ENCODE measurements at places on chromosomes 1 and 21.

DNA sequence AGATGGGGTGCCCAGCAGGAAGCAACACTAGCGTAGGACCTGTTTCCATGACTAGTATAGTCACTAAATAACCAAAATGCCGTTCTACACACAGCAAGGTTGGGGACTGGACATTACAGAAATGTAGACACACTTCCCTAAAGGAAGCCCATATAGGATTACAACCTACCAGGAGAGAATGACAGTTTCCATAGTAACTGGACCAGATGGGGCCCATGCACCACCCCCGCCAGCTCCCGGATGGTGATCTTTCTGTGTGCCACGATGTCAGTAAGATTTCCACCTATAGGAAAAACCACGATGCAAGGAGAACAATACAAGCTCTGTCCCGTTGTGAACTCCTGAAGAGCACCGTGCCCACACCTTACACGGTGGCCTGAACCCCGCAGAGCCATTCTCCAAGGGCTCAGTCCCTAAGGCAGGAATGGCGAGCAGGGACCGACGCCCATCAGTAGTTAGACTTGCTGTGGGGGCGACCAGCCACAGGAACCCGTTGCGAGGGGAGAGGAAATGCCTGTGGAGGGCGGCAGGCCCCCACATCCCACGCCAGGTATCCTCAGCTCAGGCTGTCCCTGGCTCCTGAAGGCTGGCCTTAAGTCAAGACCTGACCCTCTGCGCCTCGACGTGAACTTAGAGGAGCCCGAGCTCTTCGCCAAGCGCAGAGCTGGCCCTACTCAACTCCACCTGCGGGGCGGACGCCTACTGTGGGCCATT, 13.6 kb upstream of the CEP85 start:
- H3K27ac ChIP-seq, result no peak overlapping the region
- peaks cover 9% of the 10 kb centered on the region for H3K27me3 ChIP-seq
- no peak for DNase-seq
- H3K36me3 ChIP-seq, result no peaks in the 10 kb centered on the region
- no peaks in the 10 kb centered on the region for H3K4me1 ChIP-seq
- H3K4me3 ChIP-seq, result no peak overlapping the region

DNA sequence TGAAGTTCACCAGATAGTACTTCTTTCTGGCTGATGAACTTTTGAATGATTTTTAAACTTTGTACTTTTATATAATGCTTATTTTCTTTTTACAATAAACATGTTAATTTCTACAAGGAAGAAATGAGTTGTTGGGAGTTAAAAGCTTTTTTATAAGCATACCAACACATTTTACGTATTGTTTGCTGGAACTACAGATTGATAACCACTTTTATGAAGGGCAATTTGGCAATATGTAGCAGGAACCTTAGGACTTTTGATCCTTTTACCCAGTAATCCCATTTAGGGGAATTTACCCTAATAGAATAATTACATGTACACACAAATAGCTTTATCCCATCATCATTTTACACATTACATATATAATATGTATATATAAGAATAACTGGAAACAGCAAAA, 16.3 kb downstream of the PRPF38A start:
- no peaks in the 10 kb centered on the region for H3K27me3 ChIP-seq
- H3K36me3 ChIP-seq, result peaks cover 24% of the 10 kb centered on the region
- no peak for DNase-seq

DNA sequence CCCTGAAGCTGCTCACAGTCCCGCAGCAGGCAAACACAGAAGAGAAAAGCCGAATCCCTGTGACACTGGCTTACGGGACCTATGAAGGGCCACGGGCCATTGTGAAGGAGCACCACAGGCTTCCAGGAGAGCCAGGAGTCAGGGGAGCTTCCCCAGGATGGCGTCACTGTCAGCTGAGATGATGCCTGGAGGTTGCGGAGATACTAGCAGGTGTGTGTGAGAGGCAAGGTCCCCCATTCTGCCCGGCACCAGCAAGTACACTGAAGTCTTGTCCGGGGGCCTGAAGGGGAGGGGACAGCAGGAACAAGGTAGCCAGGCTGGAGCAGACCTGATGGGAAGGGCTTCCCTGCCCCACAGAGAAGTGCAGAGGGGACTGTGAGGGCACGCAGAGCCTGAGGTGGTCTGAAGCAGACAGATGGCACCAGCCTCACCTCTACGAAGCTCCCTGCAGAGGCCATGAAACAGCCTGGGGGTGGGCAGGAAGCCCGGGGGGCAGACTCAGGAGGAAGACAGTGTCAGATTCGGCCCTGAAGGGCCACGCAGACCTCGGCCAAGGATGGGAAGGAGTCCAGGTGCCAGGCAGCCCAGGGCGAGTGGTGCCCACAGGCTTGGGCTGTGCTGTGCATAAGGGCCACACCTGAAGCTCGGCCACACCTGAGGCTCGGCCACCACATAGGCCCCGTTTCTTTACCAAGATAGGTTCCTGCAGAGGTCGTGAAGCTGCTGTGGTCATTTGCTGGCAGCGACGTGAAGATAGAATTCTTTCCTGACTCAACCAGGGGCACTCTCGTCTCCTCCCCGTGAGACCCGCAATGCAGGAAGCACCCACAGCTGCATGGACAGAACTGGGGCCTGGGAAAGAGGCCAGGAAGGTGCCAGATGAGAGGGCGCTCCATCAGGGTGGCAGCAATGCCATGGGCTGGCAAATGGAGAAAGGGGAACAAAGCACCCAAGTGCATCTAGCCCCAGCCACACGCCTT, 10.1 kb downstream of the TCP10L start:
- DNase-seq, result no peak
- H3K27ac ChIP-seq, result no peak overlapping the region
- no peak overlapping the region for H3K4me3 ChIP-seq

GRCh38 chr21:17631195-17631594, 18.5 kb upstream of the BTG3 start:
- no peak overlapping the region for H3K27ac ChIP-seq
- H3K4me3 ChIP-seq, result no peak overlapping the region
- peaks cover 2% of the 10 kb centered on the region for H3K27me3 ChIP-seq
- H3K4me1 ChIP-seq, result peaks cover 3% of the 10 kb centered on the region
- H3K36me3 ChIP-seq, result no peaks in the 10 kb centered on the region

DNA sequence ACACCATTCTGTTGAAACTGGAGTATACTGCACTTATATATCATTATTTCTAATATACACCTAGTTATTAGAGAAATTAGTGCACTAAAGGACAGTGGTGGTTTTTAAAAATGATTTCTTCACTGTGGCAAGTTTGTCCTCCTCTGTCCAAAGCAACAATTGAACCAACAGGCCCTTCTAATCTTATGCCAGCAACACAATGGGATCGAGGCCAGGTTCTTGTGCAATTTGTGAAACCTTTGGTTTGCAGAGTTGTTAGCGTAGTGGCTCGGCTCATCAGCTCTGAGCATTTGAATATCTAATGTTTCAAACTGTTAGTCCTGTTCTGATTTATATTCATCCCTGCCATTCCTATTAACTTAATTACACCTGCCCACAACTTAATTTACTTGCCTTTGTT, 9.9 kb upstream of the LRRC39 start:
- no peak for DNase-seq
- H3K27ac ChIP-seq, result no peak overlapping the region
- peaks cover 10% of the 10 kb centered on the region for H3K4me1 ChIP-seq
- peaks cover 10% of the 10 kb centered on the region for H3K36me3 ChIP-seq

- no peak for DNase-seq
- no peaks in the 10 kb centered on the region for H3K27me3 ChIP-seq
- H3K36me3 ChIP-seq, result peaks cover 1% of the 10 kb centered on the region
- H3K27ac ChIP-seq, result no peak overlapping the region
Measured at GRCh38 chr1:84688463-84689061, 1.7 kb downstream of the SSX2IP start.

- H3K4me1 ChIP-seq, result peaks cover 47% of the 10 kb centered on the region
- H3K36me3 ChIP-seq, result peaks cover 25% of the 10 kb centered on the region
- no peak for DNase-seq
- H3K27ac ChIP-seq, result peak overlapping the region; percentile 100
Measured at GRCh38 chr1:234607109-234608024, 2.6 kb downstream of the IRF2BP2 start.

- H3K4me1 ChIP-seq, result peaks cover 2% of the 10 kb centered on the region
- no peak for DNase-seq
- no peak overlapping the region for H3K4me3 ChIP-seq
Measured at GRCh38 chr1:154483941-154484803, 17.8 kb upstream of the TDRD10 start.

GRCh38 chr1:39679821-39680220, 7.9 kb upstream of the NT5C1A start:
- no peaks in the 10 kb centered on the region for H3K4me1 ChIP-seq
- H3K4me3 ChIP-seq, result no peak overlapping the region
- no peak for DNase-seq
- peaks cover 10% of the 10 kb centered on the region for H3K27me3 ChIP-seq
- peaks cover 2% of the 10 kb centered on the region for H3K36me3 ChIP-seq
- H3K27ac ChIP-seq, result no peak overlapping the region

- peak overlapping the region; percentile 74 for H3K4me3 ChIP-seq
- peaks cover 43% of the 10 kb centered on the region for H3K4me1 ChIP-seq
- H3K36me3 ChIP-seq, result peaks cover 16% of the 10 kb centered on the region
- DNase-seq, result no peak
- H3K27me3 ChIP-seq, result no peaks in the 10 kb centered on the region
Measured at GRCh38 chr21:17784180-17784598, 35.0 kb downstream of the C21orf91 start.

DNA sequence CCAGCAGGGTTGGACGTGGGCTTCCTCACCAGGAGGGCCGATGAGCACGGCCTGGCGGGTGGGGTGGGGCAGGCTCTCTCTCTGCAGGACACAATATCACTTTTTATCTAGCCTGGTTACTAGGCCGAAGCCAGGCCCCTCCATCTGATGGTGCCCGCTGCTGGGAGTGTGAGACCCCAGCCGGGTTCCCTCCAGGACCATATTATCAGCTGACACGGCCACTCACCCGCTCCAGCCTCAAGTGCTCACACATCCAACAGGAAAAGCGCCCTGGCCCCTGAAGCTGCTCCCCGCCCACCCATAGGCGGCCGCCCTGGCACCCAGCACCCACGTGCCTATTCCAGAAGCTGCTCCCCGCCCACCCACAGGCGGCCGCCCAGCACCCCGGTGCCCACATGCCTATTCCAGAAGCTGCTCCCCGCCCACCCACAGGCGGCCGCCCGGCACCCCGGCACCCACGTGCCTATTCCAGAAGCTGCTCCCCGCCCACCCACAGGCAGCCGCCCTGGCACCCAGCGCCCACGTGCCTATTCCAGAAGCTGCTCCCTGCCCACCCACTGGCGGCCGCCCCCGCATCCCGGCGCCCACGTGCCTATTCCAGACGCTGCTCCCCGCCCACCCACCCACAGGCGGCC, 5.0 kb downstream of the SLC19A1 start:
- peaks cover 18% of the 10 kb centered on the region for H3K4me1 ChIP-seq
- no peaks in the 10 kb centered on the region for H3K27me3 ChIP-seq
- H3K27ac ChIP-seq, result no peak overlapping the region
- H3K4me3 ChIP-seq, result no peak overlapping the region
- DNase-seq, result no peak
- H3K36me3 ChIP-seq, result no peaks in the 10 kb centered on the region

GRCh38 chr1:100456880-100457279, 81.1 kb upstream of the GPR88 start:
- H3K27me3 ChIP-seq, result no peaks in the 10 kb centered on the region
- H3K36me3 ChIP-seq, result peaks cover 3% of the 10 kb centered on the region
- no peak overlapping the region for H3K4me3 ChIP-seq
- peak overlapping the region; percentile 60 for H3K27ac ChIP-seq

DNA sequence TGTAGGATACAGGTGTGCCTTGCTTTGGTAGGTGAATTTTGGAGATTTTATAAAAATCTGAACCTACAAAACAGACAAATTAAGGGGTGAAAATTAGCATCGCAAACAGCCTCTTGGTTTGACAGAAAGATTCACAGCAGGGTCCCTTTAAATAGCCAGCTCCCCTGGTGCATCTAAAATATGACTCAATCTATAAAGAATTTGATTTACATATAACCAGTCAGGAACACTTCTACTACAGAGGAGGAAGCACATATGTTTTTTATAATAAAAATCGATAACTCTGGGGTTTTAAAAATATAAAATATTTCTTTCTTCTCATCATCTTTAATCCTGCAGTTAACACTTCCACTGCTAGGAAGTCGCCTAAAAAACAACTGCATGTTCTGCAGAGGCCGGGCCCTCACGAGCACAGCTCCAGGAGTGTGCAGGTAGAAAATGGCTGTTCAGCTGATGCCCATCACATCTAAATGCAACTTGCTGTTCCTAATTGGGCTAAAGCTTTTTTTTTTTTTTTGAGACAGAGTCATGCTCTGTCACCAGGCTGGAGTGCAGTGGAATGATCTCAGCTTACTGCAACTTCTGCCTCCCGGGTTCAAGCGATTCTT, 203.4 kb downstream of the HS2ST1 start:
- H3K27me3 ChIP-seq, result peaks cover 5% of the 10 kb centered on the region
- H3K4me1 ChIP-seq, result peaks cover 5% of the 10 kb centered on the region
- H3K4me3 ChIP-seq, result no peak overlapping the region
- DNase-seq, result no peak

DNA sequence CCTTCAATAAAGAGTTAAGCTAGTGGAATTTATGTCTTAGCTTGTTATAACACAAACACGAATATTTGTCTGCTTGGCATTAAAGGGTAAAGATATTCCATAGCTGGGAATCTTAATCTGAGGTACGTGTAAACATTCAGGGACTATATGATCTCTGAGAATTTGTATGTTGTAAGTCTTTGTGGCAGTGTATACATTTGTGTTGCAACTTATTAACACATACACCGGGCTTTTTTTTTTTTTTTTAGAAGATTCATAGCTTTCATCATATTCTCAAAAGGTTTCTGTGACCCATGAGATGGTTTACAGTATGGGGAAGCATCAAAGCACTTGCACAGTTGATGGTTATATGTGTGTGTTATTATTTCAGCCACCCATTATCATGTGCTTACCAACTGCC, 3.0 kb downstream of the GGPS1 start:
- no peak overlapping the region for H3K4me3 ChIP-seq
- no peak overlapping the region for H3K27ac ChIP-seq
- no peak for DNase-seq
- no peaks in the 10 kb centered on the region for H3K27me3 ChIP-seq
- peaks cover 23% of the 10 kb centered on the region for H3K4me1 ChIP-seq

DNA sequence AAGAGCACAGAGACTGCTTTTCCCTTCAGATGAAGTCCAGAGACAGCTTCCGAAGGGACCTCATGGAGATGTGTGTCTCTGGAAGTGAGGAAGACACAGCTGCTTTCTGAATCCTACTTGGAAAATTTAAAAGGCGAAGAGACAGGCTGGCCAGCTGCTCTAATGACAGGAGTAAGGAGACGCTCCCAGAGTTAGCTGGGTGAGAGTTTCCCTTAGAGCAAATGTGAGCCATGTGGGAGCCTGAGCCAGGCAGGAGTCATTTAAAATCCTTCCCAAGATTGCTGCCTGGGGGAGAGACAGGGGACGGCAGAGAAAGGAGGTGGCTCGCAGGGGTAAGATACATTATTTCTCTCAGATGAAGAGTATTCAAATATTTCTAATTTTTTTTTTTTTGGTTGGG, 53.1 kb downstream of the ZNF326 start:
- H3K36me3 ChIP-seq, result no peaks in the 10 kb centered on the region
- DNase-seq, result no peak

All from memory B cell (primary cell).